ENCODE measurements at places on chromosomes 16 and 17.

DNA sequence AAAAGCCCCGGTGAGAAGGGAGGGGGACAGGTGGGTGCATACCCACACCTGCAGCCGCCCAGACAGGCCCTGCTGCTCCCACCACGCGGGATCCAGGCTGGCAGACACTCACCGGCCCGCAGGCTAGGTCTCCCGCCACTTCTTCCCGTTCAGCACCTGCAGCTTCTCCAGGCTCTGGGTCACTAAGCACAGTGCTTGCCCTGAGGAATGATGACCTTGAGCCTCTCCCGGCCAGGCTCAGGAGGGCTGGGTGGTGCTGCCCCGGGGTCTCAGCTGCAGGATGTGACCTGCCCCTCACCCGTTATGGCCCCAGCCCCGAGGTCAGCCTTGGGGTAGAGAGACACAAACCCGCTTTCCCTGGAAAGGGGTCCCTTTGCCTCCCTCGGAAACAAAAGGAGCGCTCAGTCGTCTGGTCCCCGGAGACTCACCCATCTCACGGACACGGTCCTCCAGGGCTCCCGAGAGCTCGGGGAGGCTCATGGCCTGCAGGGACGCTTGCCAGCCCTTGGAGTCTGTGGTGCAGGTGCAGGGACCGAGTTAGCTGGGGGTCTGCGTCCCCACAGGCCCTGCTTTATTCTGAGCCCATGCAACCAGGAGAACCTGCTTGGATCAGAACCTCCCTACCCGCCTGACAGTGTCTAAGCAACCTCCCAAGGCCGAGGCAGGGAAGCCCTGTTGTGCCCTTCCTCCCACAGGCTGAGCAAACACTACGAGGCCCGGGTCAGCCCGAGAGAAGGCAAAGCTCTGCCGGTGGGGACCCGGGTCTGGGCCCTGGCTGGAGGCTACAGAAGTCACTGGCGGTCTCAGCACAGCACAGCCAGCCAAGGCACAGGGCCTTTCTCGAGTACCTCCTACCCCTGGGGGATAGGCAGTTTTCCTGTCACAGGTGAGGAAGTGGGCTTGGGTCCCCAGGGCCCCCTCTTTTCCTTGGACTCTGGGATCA is 3.8 kb downstream of the NUDT16L1 start:
- DNase-seq: no peak

DNA sequence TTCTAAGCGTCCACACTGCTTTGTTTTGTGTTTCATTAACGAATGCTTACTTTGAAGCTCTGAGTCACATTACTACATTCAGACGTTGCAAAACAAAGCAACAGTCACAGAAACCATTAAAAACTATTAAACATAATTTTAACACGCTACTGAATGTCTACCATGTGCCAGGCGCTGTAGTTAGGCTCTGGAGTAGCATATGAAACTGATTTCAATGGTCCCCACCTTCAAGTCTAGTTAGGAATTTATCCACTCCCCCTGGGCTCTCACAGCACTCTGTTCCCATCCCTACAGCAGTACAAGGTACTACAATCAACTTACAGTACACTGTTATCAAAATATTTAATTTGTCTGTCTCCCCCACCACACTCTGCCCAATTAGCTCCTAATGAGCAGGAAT is 631 bp downstream of the UTP6 start:
- DNase-seq: no peak

- no peak for DNase-seq
These were observed 662 bp downstream of the COTL1 start for GRCh38 chr16:84617041-84617790.

DNA sequence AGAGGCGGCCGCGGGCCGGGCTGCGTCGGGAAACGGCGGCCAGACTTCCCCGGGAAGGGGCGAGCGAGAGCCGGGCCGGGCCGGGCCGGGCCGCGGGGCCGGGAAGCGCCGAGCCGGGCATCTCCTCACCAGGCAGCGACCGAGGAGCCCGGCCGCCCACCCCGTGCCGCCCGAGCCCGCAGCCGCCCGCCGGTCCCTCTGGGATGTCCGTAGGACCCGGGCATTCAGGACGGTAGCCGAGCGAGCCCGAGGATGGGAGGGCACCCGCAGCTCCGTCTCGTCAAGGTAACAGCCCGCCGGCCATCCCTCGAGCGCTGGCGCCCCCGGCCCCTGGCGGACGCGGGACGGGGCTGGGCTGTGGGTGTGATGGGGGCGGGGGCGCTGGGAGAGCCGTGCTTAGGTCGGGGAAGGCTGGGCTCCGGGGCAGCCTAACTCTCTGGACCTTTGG is at the start of gene CRHR1:
Gene CRHR1, plus strand, starts transcription at position 28 of the 448 bp plus-strand sequence. Its CDS starts 225 bp downstream, at position 253.
- no peak for DNase-seq

DNA sequence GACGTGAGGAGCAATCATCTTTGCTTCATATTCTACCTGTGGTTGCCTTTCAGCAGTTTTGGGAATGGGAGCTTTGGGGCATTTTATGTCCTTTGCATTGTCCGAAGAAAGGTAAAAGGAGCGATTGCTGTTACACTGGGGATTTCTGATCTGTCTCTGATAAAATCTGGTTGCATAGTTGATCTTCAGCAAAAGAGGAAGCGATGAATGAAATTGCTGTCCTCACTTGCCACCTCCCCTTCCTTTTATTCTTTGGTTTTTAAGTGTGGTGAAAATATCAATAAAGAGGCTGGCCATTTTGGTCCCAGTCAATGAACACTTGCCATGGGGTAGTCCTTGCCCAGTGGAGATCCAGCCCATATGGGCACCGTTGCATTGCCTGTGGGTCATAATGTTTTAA is 236.8 kb downstream of the MSI2 start:
- DNase-seq: no peak

DNA sequence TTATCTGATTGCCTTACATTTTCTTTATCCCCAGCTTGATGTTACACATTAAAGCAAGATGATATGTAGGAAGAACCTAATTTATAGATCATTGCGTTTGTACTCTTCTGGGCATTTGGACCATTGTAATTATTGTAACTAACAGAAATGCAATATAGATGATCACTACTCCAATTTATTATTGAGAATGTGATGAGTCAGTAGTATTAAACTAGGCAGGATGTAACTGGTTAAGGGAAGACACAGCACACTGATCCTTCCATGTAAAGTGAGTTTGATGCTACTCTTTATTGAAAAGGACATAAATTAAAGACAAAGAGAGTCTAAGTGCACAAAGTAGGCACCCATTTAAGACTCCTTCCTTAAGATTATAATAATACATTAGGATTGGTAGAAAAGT is 223.8 kb downstream of the KIF2B start:
- DNase-seq: no peak

DNA sequence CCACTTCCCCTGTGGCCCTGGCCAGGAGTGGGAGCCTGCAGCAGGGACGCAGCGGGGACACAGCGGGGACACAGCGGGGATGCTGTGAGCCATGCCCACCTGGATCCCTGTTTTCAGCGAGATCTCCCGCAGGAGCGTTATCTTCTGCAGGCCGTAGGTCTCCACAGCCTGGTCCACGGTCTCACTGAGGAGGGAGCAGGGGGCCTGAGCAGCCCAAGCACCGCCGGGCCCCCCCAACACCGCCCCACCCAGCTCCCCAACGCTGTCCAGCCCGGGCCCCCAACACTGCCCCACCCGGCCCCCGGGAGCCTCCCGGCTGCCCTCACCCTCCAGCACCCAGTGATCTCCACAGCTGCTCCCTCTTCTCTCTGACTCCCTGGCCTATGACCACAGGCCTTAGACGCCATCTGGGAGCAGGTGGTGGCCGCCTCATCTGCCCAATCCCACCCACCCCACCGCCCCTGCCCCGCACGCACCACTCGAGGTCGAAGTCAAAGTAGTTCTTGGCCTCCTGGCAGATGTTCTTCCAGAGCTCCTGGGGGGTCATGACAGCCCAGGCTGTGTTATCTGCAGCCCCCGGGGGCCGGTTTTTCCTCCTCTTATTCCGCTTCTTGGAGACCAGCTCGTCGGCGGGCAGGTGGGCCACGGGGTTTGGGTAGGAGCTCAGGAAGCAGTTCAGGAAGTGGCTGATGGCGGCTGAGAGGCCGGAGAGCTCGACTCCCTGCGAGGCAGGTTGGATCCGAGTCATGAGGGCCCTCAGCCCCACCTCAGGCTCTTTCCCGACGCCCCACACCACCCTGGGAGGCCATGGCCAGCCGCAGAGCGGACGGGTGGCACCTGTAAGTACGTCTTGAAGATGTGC is 17.0 kb downstream of the CLUH start:
- DNase-seq: no peak

DNA sequence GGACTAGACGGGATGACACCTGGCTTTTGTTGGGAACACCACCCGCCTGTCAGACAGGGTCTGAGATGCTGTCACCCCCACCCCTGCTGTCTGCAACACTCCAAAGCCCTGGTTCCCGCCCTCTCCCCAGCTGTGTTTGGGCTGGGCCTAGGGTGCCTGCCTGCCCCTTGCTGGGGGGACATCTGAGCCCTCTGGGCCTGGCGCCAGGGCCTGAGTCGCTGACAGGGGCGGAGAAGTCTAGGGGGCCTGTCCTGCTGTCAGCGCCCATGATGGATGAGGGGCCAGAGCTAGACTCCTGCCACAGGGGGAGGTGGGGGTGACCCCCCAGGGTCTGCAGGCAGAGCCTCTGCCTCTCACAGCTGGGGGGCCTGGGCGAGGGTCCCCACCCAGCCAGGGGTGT is 7.6 kb upstream of the PKMYT1 start:
- no peak for DNase-seq

GRCh38 chr16:9151597-9151996 is 60.2 kb downstream of the HAPSTR1 start:
- no peak for DNase-seq

DNA sequence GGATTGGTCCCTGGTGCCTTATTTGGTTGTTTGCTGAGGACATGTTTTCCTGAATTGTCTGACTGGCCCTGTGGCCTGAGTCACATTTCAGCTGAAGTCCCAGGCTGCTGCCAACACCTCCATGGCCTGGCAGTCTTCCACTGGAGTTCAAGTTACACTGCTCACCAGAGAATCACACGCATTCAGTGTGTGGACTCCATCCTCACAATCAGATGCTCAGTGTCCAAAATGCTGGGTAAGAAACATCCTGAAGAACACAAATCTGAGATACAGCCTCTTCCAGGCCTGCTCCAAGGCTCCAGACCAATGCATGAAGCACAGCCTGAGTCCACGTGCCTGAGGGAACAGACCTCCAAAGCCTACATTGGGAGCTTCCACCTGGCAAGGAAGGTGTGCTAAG is 19.2 kb downstream of the CD300LB start:
- peak; percentile 10 for DNase-seq

DNA sequence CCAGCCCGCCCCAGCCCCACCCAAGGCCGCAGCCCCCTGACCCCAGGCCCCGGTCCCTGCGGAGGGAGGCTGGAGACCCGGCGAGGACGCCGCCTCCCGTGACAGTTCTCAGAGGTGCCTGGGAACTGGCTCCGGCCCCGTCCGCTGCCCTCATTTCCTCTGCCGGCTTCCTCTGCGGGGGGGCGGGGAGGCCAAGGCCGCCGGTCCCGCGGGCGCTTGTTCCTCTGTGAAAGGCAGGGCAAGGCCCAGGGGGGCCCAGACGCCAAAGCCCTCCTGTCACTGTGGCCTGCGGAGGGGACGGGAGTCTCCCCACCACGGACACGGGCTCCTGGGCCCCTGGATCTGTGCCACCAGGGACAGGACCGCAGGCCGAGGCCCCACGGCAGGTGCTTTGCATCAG is 5.0 kb upstream of the PVALEF start:
- peak; percentile 34 for DNase-seq

All from mucosa of gallbladder (tissue), 1 donor.